ENCODE measurements at places on chromosomes 2 and 18.

- no peak for DNase-seq
These were observed 80.9 kb downstream of the ICA1L start for GRCh38 chr2:202790676-202791075.

- DNase-seq: no peak
These were observed 44.2 kb upstream of the HS6ST1 start for GRCh38 chr2:128362889-128363228.

- no peak for DNase-seq
These were observed 14.3 kb downstream of the CCDC150 start for GRCh38 chr2:196653843-196654242.

GRCh38 chr2:179275253-179276012 lies 10.8 kb upstream of the SESTD1 start:
- DNase-seq: no peak

GRCh38 chr18:49250816-49251388 lies 209.5 kb downstream of the DYM start:
- no peak for DNase-seq

DNA sequence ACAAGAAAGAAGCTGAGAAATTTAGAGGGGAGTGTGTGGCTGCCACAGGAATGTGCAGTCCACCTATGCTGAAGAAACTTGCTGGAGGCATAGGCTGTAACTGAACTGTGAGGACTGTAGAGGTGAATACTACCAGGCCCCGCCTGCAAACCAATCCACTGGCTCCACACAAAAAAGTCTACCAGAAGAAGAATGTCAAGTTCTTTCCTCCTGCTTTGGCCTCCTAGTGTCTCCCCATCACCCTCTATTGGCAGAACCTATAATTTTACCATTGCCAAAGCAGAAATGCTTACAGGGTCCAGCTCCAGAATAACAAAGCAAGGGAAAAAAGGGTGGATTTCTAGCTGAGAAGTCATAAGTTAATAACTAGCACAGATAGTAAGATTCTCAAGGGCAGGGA lies 5.9 kb upstream of the ATP5MC3 start:
- no peak for DNase-seq

DNA sequence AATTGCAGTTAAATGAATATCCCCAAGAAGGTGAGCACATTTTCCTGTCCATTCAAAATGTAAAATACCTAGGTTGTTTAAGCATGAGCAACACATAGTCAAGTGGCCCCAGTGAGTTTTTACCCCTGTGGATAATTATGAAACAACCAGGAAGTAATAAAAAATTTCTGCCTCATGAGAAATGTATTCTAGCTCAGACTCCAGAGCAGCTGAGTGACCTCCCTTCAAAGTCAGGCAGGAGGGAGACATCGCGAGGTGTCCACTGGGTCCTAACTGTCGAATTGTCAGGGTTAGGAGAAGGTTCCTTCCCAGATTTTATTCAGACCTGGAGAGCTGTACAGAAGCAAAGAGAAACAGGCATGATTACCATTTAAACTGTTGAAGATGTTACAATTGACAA lies 416.6 kb upstream of the SMIM21 start:
- DNase-seq: no peak

DNA sequence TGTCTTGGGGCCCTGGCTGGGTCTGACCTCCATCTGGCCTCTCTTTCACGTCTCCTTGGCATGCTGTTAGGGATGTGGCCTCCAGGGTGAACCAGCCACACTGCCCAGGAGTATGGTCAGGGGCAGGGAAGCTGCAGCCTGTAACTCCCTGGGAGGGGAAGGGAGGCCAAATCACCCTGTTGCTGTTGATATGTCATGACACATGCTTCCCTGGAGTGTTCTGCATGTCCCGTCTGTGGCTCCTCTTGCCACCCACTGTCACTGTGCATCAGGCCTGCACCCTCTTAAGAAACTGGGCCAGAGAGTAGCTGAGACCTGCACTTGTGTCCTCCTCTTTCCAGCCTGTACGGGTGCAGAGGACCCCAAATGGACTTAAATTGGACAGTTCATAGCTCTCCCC lies 221.3 kb downstream of the FHOD3 start:
- no peak for DNase-seq

DNA sequence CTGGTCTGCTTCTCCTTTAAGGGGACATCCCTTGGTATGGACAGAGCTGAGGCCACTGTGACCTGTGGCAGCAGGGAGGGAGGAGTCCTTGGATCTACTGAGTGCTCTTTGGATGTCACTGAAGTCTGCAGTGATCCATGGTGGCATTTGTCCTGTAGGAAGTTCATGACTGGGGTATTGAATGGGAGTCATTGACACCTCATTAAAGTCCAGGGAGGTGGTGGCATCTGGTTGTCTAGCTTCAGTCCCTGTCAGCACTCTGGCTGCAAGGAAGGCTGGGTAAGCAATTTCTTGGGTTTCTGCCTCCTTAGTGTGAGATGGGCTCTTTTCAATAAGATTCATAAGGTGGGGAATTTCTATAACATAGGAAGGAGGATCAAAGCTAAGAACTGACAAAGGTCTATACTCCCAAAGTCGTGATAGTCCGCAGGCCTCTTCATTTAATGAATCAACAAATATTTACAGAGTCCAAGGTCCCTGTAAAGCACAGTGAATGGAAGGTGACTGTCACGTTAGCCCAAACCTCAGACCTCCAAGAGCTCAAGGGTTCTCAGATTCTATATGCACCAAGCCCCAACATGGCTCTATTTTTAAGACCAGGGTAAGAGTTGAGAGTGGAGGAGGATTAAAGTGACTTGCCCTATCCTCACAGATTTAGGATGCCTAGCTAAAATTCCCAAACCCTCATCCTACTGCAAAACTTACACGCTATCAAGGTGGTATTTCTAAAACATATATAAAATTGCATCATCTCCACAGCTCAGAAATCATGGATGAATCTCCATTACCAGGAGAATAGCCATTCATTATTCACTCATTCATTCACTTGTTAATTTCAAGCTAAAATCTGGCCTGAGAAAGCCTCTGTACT lies 40.2 kb downstream of the THNSL2 start:
- no peak for DNase-seq

DNA sequence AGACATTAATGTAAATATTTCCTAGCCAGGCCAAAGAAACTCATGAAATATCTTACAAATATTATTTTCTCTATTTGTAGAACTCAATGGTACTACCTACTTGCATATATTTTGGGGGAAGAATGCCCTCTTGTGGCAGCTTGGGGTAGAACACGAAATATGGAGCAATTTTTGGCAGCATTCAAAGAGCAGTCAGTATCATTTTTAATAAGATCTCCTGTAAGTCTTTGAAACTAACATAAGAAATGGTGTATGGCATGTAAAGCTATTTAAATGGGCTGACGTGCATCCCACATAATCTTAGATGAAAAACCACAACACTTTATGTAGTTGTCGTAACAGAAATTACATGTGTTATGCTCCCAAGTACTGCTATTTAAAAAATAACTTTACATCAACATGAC lies 62.3 kb upstream of the CCDC195 start:
- peak; percentile 46 for DNase-seq

DNA sequence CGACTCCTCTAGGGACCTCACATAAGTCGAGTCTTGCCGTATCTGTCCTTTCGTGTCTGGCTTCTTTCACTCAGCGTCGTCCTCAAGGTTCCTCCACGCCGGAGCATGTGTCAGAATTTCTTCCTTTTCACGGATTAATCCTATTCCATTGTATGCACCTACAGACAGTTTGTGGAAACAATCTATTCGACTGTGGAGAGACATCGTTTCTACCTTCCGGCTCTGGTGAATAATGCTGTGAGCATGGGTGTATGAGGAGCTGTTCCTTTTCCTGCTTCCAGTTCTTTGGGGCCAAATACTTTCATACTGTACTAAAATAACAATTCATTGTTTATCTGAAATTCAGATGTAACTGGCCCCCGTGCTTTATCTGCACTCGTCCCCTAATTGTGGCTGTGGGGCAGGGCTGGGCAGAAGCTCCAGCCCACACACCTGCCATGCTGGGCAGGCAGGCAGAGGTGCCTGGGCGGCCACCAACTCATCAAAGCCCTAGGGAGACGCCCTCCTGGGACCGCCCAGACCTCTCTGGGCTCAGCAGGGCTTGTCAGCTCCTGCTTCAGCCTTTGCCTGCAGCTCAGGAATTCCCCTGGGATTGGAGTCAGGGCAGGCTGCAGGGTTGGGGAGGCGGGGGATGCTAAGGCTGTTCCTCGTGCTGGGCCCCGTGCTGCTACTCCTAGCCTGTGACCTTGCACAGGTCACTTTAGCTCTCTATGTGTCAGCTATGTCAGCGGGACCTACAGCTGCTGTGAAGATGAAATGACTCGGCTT lies 14.5 kb downstream of the GPC1 start:
- DNase-seq: no peak

GRCh38 chr2:136582628-136583205 lies 182.6 kb upstream of the THSD7B start:
- no peak for DNase-seq

- no peak for DNase-seq
These were observed 344.3 kb upstream of the RAB12 start for GRCh38 chr18:8264861-8265411.

DNA sequence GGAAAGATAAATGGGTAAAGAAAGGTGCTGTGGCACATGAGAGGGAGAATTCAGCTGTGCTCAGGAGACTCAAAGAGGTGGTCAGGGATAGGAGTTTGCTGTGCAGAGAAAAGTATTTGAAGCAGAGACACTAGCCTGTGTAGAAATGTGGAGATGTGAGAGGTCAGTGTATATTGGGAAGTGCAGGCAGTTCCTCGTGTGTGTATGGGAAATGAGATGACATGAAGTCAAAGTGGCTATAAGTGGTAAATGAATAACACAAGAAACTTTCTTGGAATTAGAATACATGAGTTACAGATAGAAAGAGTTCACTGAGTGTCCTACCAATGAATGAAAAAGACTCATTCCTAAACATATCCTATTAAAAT lies 11.6 kb downstream of the MAP3K20 start:
- no peak for DNase-seq

- DNase-seq: no peak
These were observed 1220.1 kb downstream of the LRP1B start for GRCh38 chr2:140910683-140911082.

- DNase-seq: no peak
These were observed 941.2 kb downstream of the SUCLG1 start for GRCh38 chr2:83517727-83518368.

GRCh38 chr2:12428786-12429185 lies 287.9 kb upstream of the TRIB2 start:
- DNase-seq: no peak
